ENCODE measurements at places on chromosomes 4 and X.

- no peak for DNase-seq
These were observed 165.8 kb downstream of the GASK1B start for GRCh38 chr4:158006990-158007389.

- DNase-seq, result no peak
These were observed 6.4 kb upstream of the GSX2 start for GRCh38 chr4:54093324-54094240.

DNA sequence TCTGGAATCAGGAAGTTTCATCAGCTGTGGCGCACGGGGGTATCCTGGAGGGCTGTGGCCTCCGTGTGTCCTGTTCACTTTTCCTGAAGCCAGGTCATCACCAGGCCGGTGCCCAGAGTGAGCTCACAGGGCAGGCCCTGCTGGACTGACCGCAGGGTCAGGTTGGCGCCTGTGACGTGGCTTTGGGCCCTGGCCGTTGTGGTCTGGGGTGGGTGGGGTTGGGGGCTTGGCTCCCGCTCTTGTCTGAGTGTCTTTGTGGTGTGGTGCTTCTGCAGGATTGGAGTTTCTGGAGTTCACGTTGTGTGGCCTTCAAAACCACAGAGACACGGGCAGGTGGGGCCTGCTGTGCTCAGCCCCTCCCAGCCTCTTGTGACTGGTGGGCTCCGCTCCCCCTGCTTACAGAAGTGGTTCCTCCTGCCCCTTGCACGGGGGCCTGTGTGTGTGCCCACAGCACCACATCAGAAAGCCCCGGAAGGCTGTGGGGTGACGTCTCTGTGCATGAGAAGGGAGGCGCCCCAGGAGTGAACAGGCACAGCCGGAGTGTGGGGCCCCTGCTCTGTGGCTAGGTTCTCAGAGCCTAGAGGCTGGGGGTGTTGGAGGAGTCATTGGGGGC is 9.5 kb downstream of the RGS12 start:
- peak; percentile 79 for DNase-seq

GRCh38 chr4:133483600-133484246 is 334.6 kb downstream of the PCDH10 start:
- DNase-seq, result no peak

DNA sequence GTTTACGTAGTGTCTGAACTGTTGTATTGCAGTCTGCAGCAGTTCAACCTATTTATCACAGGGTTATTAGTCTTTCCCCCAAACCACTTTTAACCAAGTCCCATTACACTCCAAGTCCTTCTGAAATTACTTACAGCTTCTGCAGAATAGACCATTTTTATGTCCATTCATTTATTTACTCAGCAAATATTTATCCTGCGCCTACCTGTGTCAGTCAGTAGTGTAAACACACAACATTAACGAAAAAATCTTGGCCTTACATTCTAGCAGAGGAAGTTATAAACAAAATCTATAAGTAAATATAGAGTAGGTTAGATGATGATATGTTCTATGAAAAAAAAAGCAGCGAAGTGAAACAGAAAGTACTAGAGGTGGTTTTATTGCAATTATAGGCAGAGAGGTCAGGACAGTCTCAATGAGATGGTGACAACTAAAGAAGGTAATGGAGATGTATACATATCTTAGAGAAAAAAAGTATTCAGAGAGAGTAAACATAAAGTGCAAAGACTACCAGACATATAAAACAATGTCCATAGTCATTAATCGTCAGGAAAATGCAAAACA is 534.7 kb downstream of the KCNIP4 start:
- no peak for DNase-seq

DNA sequence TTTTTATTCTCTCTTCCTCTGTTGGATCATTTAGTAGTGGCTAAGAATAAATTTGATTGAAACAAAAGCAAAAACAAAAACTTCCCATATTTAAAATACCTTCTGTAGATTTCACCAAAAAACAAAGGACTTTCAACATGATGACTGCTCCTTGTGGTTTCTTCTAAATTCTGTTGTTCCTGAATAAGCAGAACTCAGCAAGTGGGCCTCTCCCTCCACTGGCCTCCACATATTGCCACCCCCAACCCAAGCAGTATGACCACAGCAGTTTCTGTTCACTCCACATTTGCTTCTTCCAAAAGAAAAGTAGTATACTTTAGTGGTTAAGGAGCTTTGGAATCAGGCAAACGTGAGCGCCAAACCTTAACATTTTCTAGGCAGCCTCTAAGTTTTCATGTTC is 114.7 kb downstream of the COX18 start:
- DNase-seq, result no peak

DNA sequence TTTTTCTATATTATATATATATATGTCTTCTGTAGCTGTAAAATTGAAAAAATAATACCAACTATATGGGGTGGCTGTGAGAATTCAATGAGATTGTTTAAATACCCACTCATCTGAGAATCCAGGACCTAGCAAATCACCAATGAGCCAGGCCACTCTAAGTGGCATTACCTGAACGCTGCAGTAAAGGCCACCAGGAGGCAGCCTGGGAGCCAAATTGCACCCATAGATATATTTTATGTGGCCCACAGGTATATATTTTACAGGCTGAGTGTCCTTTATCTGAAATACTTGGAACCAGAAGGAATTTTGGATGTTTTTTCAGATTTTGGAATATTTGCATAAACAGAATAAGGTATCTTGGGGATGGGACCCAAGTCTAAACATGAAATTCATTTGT is 58.2 kb upstream of the C4orf50 start:
- DNase-seq, result no peak
